NCI-H446 treated with DMSO at 0.1 percent for 48 hours (cell line): ENCODE measurements at places on chromosomes 2 and 18.

DNA sequence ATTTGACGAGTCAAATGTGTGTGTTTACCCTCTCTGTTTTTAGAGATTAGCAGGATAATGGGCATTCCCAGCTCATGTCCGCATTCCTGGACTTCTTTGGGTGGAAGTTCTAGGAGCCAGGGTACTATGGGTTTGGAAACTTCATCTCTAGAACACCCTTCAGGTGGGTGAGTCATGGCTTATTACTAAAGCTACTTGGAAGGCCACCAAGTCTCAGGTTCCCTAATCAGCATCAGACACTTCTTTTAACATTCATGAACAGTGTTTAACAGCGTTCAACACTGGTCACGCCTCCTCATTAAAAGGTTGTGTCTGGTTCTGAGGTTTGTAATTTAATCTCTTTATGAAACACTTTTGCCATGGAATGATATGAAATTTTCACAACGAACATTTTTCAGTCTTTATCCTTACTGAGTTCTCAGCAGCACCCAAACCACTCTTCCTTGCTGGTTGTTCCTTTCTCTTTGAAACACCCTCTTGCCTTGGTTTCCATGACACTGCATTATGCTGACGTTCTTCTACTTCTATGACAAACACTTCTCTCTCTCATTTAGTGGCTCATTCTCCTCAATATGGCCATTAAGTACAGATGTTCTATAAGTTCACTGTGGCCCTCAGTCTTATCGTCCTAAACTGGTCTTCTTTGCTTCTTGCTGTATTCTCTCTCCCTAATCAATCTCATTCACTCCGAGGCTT, 49.3 kb downstream of the MMADHC start:
- no peak for DNase-seq

- no peak for DNase-seq
These were observed 77.8 kb upstream of the STPG4 start for GRCh38 chr2:47232738-47233415.

- no peak for DNase-seq
These were observed 37.4 kb upstream of the EPAS1 start for GRCh38 chr2:46259777-46260168.

DNA sequence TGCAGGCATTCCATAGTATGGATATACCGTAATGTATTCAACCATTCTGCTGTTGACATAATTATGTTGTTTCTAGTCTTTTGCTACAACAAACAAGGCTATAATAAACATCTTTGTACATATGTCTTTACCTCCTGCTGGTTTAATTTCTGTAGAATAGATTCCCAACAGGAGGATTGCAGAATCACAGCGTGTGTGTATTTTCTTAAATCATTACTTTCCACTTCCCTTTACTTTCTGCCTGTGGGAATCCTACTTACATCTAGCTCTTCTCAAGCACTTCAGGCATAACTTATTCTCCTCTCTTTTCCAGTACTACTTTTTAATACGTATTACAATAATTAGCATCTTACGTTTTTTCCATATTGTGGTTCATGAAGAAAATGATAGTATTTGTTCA, 13.0 kb upstream of the RIOK3 start:
- DNase-seq, result no peak

GRCh38 chr2:118858485-118859156, 11.2 kb upstream of the EN1 start:
- DNase-seq, result no peak

GRCh38 chr18:36786686-36787085, 42.1 kb downstream of the TPGS2 start:
- no peak for DNase-seq

GRCh38 chr18:6776188-6776587, 46.7 kb downstream of the ARHGAP28 start:
- DNase-seq, result no peak
